ENCODE measurements at places on chromosomes 6 and 20. TPM values are rescaled to one million over a fixed set of nuclear protein-coding genes. Genes with fewer than 3 reads are reported as not detected.
A peak's percentile ranks its signal among the peaks of the same experiment; 100 is the strongest.

CDH4 gene
- 1.1 TPM for total RNA-seq

- no peak overlapping the region for H3K4me3 ChIP-seq
- peaks cover 59% of the 10 kb centered on the region for H3K27me3 ChIP-seq
- DNase-seq, result no peak
- H3K4me1 ChIP-seq, result no peaks in the 10 kb centered on the region
- no peak overlapping the region for H3K27ac ChIP-seq
Measured at GRCh38 chr20:25083141-25083772, 1.3 kb upstream of the VSX1 start.

- no peaks in the 10 kb centered on the region for H3K4me1 ChIP-seq
- H3K27me3 ChIP-seq, result no peaks in the 10 kb centered on the region
- H3K27ac ChIP-seq, result no peak overlapping the region
- H3K36me3 ChIP-seq, result no peaks in the 10 kb centered on the region
- no peak for DNase-seq
Measured at GRCh38 chr20:60066438-60066823, 108.2 kb downstream of the CDH26 start.

- peak overlapping the region; percentile 82 for H3K4me3 ChIP-seq
- DNase-seq, result peak; percentile 95
- H3K36me3 ChIP-seq, result no peaks in the 10 kb centered on the region
- H3K4me1 ChIP-seq, result peaks cover 4% of the 10 kb centered on the region
- H3K27ac ChIP-seq, result peak overlapping the region; percentile 97
Measured at GRCh38 chr6:156686995-156687788, 90.0 kb upstream of the ARID1B start.

DNA sequence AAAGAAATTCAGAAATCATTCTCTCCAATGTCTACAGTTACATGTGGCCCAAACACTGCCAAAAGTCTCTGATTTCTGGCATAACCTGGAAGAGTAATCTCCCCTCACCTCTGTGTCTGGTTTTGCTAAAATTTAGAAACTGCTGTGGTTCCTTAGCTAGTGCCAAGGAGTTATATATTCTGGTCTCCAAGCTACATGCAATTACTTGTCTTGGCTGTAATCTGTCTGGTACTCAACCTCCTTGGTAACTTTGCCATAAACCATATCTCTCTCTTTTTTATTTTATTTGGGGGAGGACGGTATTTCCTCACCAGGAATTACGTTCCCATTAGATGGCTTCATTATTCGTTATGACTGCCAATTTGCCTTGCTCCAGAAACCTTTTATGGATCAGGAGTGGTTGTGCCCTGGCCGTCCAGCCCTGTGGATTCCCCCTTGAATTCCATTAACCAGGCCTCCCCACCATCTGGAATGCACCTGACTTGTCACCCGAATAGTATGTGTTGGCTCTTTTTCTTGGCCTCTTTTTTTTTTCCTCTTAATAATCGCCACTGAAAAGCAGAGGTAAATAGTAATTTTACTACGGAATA lies 400.0 kb downstream of the CD83 start:
- H3K27ac ChIP-seq, result no peak overlapping the region
- no peak overlapping the region for H3K4me3 ChIP-seq
- H3K27me3 ChIP-seq, result no peaks in the 10 kb centered on the region
- no peaks in the 10 kb centered on the region for H3K4me1 ChIP-seq

LAMA2 gene
- total RNA-seq, result 20.8 TPM

DNA sequence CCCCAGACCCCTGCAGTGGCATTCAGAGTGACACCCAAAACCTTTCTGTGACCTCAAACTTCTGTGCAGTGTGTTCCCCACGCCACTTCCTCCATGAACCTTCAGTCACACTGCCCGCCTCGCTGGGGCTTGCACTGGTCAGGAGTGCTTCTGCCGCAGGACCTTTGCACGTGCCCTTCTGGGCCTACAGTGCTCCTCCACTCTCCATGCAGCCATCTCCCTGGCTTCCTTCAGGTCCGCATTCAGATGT lies 27.1 kb downstream of the SYNJ2 start:
- H3K4me1 ChIP-seq, result no peaks in the 10 kb centered on the region
- peak overlapping the region; percentile 35 for H3K27ac ChIP-seq
- H3K36me3 ChIP-seq, result no peaks in the 10 kb centered on the region
- no peak for DNase-seq
- no peak overlapping the region for H3K4me3 ChIP-seq

DNA sequence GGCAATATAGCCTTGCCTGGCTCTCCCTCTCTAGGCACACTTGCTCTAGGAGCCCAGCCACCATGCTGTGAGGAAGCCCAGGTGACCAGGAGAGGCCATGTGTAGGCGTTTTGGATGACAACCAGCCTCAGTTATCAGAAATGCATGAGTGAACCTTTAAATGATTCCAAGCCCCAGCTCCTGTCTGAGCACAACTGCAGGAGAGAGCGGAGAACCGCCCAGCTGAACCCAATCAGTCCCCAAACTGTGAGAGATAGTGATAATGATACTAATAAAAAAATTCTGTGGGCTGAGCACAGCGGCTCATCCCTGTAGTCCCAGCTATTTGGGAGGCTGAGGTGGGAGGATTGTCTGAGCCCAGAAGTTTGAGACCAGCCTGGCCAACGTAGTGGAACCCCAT lies 83.8 kb upstream of the TOX2 start:
- no peaks in the 10 kb centered on the region for H3K4me1 ChIP-seq
- no peaks in the 10 kb centered on the region for H3K27me3 ChIP-seq
- no peaks in the 10 kb centered on the region for H3K36me3 ChIP-seq
- H3K4me3 ChIP-seq, result no peak overlapping the region

PLEKHG1 gene
- total RNA-seq, result 58.7 TPM

GRCh38 chr6:111210194-111210728 lies 123.0 kb downstream of the SLC16A10 start:
- H3K4me3 ChIP-seq, result no peak overlapping the region
- no peaks in the 10 kb centered on the region for H3K4me1 ChIP-seq
- H3K27ac ChIP-seq, result no peak overlapping the region

LGSN gene
- 0.19 TPM for total RNA-seq

DNA sequence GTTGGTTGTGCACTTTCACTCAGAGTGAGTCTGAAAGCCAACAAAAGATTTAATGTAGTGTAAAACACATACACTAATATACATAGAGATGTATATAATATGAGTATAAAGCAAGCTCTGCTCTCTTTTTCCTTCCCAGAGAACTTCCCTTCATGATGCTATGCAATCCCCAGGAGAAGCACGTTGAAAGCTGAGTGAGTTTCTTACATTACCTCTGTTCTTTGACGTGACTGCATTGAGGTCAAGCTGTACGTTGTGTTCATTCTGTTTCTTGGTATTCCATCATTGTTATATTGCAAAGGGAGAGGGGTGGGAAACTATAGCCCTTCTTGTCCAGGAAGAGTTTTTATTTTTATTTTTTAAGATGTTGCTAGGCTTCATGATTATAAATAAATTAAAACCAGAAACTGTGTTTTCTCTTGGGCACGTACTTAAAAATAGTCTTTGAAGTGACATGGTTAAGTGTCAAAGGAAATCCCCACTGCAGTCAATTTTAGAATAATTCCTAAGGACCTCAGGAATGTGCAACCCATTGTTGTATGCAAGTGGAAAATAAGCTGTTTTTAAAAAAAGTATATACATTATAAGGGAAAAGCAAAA lies 651.0 kb downstream of the CD109 start:
- peak; percentile 46 for DNase-seq
- no peak overlapping the region for H3K4me3 ChIP-seq
- H3K36me3 ChIP-seq, result no peaks in the 10 kb centered on the region
- no peak overlapping the region for H3K27ac ChIP-seq
- H3K4me1 ChIP-seq, result no peaks in the 10 kb centered on the region
- H3K27me3 ChIP-seq, result no peaks in the 10 kb centered on the region

- peak; percentile 75 for DNase-seq
- H3K4me1 ChIP-seq, result peaks cover 14% of the 10 kb centered on the region
- peak within 1 kb of the TSS; percentile 60 for H3K4me3 ChIP-seq
- H3K27ac ChIP-seq, result no peak within 1 kb of the TSS
- no peaks in the 10 kb centered on the region for H3K36me3 ChIP-seq
Measured at GRCh38 chr6:135180542-135181332, at the start of gene MYB. Gene MYB (plus strand): TSS chr6:135181308. CDS start chr6:135181514, 206 bp downstream.
